ENCODE measurements at places on chromosomes 4 and X.

DNA sequence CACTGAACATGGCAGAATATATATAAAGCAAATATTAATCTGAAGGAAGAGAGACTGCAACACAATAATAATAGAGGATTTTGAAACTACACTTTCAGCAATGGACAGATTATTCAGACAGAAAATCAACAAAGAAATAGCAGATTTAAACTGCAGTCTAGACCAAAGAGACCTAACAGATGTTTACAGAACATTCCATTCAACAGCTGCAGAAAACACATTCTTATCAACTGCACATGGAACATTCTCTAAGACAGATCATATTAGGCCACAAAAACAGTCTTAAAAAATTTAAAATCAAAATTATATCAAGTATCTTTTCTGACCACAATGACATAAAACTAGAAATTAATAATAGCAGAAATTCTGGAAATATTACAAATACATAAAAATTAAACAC lies 27.1 kb downstream of the CENPE start:
- no peak for DNase-seq

DNA sequence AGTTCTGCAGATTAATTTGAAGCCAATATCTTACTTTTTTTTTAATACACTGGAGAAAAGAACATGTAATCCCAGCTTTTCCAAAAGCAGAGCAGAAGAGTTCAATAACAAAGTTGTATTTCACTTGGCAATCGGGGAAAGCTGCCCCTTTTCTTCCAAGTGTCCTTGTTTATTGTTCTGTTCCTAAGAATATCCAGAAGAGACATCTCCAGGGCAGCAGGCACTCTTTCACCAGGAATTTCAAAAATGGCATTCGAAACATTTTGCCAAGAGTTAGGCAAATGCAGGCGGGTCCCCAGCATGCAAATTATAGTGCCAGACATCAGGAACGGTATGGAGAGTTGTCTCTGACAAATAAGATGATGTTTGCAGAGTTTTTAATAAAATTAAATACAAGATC lies 494.5 kb downstream of the BCOR start:
- DNase-seq: no peak

DNA sequence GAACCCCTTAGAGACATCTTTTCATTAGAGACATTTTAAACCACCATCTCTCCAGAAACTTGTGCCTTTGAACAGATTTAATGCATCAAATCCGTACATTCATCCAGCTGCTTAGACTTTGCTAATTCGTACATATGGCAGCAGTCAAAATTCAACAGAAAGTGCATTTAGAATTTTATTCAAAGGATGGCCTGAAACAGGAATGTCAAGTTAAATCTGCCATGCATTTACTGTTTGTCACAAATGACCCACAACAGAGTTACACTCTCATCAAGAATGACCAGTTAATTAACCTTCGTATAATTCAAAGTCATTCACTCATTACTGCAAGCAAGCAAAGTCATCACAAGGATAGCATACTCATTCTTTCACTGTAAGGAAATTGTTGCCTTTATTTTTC lies 284.3 kb downstream of the SLC7A11 start:
- DNase-seq: no peak

DNA sequence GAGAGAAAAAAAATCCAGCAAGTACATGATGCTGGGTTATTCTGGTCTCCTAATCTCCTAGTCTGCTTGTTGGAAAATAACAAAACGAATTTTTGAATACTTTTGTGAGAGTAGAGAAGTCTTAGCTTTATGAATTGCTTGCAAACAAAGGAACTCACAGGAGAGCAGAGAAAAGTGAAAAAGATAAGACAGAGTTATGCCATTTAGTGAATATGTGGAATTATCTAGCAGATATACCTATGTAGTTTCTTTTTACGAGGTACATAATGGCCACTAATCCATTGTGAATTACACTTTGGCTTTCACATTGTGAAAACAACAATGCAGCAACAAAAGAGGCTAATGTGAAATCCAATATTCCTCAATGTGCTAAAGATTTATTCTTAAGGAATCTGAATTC lies 226.7 kb downstream of the NDST4 start:
- no peak for DNase-seq

DNA sequence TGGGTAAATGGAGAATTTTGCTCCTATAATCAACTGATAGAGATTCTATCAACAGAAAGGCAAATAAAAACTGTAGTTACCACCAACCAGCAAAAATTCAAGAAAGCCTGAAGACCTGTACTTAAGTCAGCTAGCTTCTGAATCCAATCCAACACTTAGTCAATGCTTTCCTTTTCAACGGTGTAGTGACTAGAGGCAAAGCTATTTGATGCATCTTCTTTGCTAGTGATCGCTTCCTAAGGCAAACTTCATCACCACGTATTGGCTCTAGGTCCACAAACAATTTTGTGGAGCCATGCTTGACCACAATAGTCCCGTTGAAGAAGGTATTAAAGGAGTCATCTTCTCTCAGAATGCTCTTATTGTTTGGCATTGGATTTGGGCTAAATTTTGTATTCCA lies 25.0 kb upstream of the UBA6 start:
- no peak for DNase-seq

- DNase-seq: peak; percentile 64
These were observed 261.0 kb downstream of the BMPR1B start for GRCh38 chr4:95018785-95019184.

GRCh38 chrX:69263251-69263820 lies 98.1 kb upstream of the PJA1 start:
- no peak for DNase-seq

DNA sequence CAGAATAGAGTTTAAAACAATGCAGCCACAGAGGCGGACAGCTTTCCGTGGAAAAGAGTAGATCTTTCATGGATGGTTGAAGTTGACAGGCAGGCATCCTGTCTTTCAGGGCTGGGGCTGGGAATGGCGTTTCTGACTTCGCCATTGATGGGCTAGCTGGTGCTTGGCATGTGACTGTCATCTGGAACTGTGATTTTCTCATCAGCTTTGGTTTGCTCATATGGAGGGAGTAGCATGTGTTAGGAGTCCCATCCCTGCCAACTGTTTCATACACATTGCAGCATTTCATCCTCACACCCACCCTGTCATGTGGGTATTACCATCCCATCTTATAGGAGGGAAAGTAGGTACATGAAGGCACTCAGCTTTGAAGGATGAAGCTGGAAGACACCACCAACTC lies 49.2 kb upstream of the STX18 start:
- DNase-seq: no peak

DNA sequence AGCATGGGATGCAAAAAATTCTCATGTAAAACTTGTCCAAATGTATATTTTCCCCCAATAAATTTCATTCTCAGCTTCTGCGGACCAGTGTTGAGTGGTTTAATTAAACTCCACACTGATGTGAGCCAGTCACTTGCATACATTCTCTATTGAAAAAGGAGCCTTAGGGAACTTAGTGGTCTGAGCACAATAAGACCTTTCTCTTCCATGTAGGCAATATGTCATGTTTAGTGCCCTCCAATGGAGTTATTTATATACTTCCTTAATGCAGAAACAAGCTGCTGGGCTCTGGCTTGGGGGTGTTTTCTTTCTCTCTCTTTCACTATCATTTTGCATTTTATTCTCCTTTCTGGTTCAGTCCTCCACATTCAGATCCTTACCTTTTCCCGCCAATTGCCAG lies 196.9 kb downstream of the ANAPC10 start:
- no peak for DNase-seq

GRCh38 chrX:7158468-7158990 lies 10.6 kb upstream of the PUDP start:
- DNase-seq: no peak

- DNase-seq: peak; percentile 9
These were observed 7.1 kb downstream of the TASL start for GRCh38 chrX:30570505-30570904.

DNA sequence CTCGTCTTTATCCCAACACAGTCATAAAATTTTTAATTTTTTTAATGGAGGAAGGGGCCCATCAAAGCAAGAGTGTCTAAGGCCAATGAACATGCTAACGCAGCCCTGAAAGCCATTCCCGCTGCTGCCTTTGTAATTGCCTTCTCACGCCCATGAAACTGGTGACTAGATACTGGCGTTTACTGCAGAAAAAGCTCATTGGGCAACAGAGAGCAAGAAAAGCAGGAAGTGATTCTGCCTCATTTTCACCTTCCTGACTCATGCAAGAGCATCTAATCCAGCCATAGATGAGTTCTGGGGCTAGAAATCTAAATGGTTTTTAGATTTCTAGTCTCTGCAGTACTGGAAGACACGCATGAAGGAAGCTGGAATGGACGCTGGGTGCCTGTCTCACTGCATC lies 72.5 kb downstream of the ANXA3 start:
- DNase-seq: no peak

DNA sequence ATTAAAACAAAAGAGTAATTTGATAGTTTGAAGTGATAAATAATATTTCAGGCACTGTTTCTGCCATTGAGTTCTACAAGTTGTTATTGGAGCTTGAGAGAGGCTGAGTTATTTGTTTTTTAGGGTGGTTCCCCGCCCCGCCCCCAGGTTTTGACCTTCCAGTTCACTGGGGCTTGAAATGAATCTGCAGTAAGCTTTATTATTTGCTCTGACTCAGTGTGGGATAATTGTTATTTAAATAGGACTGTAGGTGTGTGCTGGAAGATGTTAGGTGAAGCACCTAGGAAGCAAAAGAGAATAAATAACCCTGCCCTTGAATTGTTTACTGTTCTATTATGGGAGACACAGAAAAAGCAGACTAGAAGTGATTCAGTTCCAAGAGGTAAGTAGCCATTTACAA lies 81.2 kb upstream of the KCNIP4 start:
- DNase-seq: no peak

- DNase-seq: peak; percentile 45
These were observed 308.5 kb downstream of the EVC2 start for GRCh38 chr4:5399790-5400421.

GRCh38 chr4:81454499-81454898 lies 17.2 kb downstream of the RASGEF1B start:
- no peak for DNase-seq

Measured in D341Med (cell line).